ENCODE measurements at places on chromosomes 7 and 10.

- DNase-seq, result no peak
Observed at GRCh38 chr10:2214092-2214491, 476.8 kb upstream of the ADARB2 start.

DNA sequence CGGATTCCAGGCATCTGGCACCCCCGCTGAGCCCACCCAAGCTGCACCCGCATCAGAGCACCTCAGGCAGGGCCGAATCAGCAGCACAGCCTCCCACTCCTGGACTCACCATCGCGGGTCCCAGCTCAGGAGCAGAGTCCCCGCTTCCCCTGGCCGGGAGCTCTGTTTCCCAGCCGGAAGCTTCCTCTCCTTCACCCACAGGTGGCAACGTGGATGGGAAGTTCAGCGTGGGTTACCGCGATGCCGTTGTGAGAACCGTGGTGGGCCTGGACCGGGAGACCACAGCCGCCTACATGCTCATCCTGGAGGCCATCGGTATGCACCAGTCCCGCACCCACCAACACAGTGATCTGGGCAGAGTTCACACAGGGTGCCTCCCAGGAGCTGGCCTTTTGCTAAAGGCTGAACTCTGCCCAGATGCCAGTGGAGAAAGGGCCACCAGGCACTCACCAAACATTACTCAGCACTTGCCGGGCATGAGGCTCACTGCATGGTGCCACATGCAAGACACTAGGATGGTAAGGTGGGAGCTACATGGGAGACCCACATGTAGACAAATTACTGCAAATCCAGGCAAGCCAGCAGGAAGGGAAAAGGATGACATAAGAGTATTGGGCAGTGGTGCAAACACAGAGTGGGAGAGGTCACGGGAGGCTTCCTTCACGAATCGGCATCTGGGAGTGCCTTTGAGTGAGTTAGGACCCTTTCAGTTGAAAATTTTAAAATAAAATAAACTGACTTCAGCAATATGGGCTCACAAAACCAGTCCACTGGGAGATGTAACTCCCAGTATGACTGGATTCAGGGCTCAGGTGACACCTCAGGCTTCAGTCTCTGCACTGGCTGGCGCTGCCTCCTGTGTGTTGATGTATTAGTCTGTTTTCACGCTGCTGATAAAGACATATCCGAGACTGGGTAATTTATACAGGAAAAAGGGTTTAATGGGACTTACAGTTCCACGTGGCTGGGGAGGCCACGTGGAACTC, 10.4 kb downstream of the C10orf105 start:
- DNase-seq, result no peak

GRCh38 chr10:70913893-70914240, 25.5 kb upstream of the PCBD1 start:
- DNase-seq, result no peak

DNA sequence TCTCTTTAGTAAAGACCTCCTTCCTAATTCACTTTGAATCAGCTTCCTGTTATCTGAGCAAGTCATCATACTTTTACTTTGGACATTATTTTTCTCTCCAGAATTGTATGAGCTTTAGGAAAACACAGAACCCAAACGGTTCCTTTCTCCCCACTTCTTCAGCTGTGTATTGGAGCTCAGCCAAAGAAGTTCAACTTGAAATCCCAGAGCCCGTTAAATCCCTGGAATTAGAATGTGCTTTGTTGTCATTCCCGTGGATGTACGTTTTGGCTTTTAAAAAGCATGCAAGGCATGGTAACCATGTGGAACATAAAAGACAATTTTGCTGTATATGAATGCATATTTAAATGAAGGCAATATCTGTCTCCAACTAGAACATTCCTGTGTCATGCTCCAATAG, 46.6 kb downstream of the AGMO start:
- no peak for DNase-seq

DNA sequence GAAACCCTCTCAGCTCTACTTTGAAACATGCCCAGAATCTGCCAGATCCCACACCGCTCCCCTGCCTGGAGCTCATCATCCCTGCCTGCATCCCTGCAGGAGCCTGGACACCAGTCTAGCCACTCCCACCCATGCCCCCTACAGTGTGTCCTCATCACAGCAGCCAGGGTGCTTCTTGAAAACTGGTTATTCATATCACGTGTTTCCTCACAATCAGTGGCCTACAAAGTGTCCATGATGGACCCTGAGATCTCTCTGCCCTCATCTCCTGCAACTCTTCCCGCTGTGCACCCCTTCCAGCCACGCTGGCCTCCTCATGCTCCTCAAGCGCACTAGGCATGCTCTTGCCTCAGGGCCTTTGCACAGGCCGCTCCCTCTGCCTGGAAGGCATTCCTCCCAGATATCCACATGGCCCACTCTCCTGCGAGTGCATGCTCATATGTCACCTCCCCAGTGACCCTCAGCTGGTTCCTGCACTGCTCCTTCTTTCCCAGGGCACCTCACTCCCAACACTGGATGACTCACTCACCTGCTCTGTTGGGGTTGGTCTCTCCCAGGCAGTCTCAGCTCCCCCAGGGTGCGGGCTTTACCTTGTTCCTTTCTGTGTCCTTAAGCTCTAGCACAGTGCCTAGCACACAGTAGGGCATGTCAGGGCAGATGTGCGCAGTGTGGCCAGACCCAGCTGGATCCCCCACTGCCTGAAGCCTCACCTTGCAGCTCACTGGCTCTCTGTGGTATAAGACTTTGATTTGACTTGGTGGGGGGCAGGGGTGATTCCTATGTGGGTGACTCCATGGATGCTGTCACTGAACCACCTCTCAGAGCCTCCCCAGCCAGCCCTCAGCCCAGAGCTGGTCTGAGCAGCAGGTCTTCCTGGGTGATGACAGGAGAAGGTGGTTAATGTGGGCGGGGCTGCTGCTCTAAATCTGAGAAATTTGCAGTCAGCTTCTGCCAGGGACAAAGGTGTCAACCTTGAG, 37.3 kb downstream of the CDH23 start:
- no peak for DNase-seq

GRCh38 chr7:129341212-129341611, 93.0 kb upstream of the STRIP2 start:
- DNase-seq, result no peak

- DNase-seq, result no peak
Observed at GRCh38 chr10:131132681-131133080, 178.8 kb downstream of the TCERG1L start.

DNA sequence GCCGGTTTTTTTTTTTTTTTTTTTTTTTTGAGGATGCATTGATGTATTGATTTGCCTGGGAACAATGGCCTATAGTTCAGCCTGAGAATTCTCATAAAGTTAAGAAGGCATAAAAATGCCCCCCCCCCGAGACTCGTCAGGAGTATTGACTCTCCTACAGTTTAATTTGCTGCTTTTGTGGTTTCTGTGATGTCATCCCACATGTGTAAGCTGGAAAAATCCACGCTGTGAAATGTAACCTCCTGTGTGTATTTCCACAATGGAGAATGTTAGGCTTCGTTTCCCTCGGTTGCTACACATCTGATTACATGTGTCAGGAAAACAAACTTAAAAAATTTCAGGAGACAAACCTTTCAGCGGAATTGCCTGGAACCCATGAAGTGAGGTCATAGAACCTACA, 117.9 kb downstream of the FANK1 start:
- DNase-seq, result no peak

GRCh38 chr7:55965805-55966421, 1.5 kb downstream of the NIPSNAP2 start:
- no peak for DNase-seq

GRCh38 chr7:122755696-122756095, 53.0 kb upstream of the RNF148 start:
- DNase-seq, result no peak

DNA sequence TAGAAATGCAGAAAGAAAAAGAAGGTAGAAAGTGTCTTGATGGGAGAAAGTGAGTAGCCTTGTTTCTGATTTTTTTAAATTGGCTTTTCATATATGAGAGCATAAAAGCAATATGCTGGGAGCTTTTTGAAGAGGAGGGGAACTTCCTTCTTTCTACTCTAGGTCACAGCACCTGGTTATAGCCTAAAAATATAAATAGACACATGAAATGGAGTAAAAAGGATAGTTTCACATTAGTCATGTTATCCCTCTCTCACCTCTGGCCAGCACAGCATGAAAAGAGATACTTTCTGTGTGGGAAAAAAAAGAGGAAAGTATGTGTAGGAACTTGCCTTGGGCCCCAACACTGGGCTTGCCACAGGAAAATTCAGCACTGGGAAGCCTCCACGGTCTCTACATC, 292.2 kb upstream of the ZWINT start:
- DNase-seq, result no peak

- no peak for DNase-seq
Observed at GRCh38 chr10:4883079-4883739, 57.2 kb downstream of the AKR1E2 start.

DNA sequence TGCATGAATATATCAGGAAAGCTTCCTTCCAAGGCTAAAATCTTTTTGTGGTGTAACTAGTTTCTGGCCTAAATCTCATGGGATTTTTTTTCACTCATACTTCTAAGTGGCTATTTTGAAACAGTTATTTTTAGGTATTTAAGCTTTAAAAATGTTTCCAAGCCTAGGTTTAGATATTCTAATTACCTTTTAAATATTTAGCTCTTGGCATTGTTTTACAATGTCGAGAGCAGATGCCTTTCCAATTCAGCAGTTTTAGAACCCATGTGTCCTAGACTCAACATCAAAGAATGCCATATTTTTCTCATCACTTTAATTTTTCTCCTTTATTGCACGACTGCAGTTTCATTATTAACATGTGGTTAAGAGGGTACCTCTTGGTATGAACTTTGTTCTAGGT, 27.1 kb upstream of the STOX1 start:
- no peak for DNase-seq

DNA sequence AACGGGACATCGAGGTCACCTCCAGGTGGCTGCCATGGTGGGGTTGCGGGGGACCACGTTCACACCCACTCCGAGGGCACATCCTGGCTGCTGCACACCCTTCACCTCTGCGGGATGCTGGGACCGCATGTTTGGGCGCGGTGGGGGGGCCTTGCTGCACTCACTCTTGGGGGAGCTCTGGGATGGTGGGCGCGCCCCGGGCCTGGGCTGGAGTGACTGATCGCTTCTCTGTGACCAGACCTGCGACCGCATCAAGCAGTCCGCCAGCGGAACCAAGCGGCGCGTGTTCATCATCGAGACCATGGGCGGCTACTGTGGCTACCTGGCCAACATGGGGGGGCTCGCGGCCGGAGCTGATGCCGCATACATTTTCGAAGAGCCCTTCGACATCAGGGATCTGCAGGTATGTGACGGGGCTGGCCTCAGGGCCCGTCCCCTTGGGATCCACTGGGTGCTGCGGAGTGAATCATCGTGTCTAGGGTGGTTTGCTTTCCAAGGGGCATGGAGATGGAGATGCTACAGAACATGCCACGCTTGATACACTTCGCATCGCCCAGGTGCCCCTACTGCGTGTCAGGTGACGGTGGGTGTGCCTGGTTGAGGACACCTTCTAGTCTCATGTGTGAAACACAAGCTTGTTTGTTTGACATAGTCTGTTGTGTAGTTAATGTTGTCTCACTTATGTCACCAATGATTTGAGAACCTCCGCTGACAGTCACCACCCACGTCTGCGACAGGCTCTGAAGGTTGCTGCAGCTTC, 42.8 kb downstream of the PITRM1 start:
- DNase-seq, result no peak

- DNase-seq, result no peak
Observed at GRCh38 chr7:137371616-137372015, 28.1 kb upstream of the PTN start.

DNA sequence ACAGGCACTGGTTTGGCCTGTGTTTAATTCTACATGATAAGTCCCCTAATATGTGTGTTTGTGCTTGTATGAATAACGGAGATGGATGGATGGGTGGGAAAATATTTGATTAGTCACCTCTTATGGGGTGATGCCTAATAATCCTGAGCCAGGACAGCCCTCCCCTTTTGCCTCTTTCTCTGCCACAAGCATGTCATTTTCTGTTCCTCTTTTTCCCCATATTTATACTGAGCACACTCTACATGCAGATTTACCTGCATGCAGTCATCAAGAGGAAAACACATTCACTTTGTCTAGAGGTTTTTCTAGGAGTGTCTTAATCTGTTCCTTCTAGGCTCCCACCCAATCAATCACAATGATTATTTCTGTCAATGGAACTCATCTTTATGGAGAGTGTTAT, 111.6 kb upstream of the TBX20 start:
- no peak for DNase-seq

DNA sequence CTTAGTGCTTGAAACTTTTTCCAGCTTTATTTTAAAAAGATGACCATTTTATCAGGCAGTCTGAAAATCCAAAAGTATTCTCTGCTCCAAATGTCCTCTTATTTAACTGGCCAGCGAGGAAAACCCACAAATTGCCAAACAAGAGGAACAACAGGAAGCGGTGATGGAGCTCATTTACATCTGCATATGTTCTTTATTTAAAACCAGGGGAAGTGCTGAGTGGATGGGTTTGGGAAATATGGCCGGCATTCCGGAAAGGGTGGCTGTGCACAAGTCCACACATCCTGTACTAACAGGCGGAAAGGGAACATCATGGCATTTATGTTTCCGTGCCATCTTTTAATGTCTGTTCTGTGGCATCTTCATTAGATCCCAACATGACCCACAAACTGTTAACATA, 974.5 kb downstream of the LRMDA start:
- no peak for DNase-seq

GRCh38 chr10:56973766-56974165, 612.7 kb upstream of the ZWINT start:
- DNase-seq, result no peak

DNA sequence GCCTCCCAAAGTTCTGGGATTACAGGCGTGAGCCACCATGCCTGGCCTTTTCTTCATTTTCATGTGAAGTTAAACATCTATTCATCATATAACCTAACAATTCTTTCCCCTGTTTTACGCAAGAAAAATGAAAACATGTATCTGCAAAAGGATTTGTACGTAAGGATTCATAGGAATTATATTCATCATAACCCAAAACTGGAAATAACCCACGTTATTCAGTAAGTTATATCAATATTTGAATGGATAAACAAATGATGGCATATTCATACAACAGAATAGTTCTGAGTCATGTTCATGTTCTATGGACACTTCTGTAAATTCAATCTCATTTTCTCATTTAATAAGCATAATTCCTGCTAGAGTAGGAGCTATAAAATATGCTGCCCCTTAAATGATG, 35.2 kb upstream of the CAV2 start:
- DNase-seq, result no peak

GRCh38 chr10:554182-554848, 135.2 kb downstream of the DIP2C start:
- DNase-seq, result no peak

DNA sequence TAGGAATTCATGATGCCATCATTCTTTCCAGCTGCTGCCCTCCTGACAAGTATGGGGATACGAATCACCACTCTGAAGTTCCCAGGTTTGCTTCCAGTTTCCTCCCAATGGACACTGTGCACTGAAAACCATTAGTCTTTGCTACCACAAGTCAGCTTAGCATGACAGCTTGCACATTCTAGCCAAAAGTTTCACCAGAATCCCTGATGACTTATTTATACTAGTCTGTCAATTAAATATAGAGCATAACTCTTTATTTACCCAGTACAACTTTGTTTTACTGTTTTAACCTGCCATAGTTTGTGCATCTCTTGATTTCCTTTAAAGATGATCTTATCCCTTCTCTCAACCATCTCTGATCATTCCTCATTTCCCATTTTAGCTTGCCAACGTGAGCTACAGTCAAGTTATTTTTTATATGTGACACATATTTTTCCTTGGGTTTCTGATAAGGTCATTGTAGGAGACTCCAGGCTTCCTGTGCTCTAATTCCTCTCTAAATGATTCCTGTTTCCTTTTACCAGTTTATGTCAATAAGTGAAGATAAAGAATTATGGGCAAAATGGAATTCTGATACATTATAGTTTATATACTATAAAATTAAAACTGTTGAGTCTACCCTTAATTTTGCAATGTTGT, 167.5 kb upstream of the MEOX2 start:
- no peak for DNase-seq
